ENCODE measurements at places on chromosomes 16 and 17.

DNA sequence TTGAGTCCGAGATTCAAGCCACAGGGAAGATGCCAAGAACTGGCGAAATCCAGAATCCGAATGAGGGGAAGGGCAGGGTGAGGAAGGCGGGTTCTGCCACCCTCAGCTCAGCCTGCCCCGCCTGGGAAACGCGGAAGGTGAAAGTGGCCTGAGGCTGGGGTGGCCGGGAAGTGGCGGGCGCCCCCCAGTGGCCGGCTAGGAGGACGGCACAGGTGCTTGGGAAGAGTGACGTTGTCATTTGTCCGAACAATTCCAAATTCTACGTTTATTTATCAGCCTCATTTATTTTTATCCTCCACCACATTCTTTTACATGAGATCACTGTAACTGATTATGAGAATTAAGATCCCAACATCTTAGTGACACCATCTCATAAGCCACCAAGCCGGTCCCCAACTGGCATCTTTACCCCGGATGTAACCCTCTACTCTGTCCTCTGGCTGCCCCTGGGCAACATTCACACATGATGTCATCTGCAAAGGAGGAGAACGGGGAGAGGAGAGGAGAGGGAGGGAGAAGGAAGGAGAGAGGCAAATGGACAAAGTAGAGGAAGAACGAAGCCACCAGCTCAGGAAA, 21.3 kb downstream of the SRCIN1 start:
- peak; percentile 27 for DNase-seq

GRCh38 chr16:22252317-22252716, 44.9 kb upstream of the POLR3E start:
- no peak for DNase-seq

GRCh38 chr17:16569358-16569712, 331 bp upstream of the ZNF287 start:
- DNase-seq = no peak

DNA sequence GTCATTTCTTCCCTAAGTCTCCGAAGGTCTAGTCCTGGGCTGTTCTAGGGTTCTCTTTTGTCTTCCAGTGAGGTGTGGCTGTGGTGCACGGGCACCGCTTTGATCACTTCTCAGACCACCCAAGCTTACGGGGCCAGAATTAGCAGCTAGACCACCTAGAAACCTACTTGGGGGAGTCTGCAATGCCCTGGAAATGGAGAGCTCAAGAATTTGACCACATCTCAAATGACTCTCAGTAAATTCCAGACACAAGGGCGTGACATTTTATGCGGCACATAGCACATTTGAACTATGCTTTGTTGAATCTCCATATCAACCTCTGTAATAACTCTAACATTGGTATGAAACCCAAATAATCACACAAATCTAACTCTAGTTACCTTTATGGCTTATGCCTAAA, 24.9 kb downstream of the TRIM16 start:
- no peak for DNase-seq

- DNase-seq = no peak
Observed at GRCh38 chr16:58615280-58615679, 14.3 kb downstream of the CNOT1 start.

GRCh38 chr16:28556914-28557320, 3.2 kb downstream of the SGF29 start:
- DNase-seq = no peak

DNA sequence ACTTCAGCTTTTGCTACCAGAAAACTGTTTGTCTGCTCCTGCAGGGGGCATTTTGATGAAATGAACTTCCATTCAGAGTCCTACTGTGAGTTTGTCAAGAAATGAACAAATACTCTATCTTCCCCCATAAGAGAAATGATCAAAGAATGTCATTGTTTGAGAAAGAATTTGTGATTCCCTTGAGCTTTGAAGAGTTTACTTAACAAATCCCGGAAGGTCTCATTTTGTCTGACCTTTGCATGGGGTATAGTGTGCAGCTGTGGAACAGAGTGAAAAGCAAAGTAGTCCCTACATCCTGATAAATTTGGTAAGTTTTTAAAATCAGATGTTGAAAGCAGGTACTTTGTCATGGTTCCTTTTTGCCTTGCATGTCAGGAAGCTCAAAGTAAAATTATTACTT, 178.0 kb downstream of the ABCC12 start:
- DNase-seq = no peak

DNA sequence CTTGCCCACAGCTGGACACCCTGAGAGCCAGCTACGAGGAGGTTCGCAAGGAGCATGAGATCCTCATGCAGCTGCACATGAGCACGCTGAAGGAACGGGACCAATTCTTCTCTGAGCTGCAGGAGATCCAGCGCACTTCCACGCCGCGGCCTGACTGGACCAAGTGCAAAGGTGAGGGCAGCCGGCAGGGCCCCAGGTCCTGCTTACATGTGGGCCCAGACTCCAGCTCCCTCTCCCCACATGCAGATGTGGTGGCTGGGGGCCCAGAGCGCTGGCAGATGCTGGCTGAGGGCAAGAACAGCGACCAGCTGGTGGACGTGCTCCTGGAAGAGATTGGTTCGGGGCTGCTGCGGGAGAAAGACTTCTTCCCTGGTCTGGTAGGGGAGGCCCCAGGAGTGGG, 16.2 kb upstream of the THAP11 start:
- DNase-seq = no peak

DNA sequence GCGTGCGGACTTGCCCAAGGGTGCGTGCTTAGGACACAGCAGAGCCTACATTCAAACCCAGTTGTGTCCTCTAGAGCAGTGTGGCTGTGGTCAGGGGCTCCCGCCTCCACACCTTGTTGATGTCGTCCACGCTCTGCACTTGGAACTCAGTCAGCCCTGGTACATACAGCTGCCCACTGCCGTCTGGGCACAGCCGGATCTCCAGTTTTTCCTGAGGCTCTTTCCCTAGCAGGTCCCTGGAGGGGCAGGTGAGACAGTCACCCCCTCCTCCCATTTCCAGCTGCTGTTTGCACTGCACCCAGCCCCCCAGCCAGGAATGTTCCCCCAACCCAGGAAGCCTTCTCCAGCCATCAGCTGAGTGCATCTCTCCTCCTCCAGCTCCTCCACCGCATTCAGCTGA, 25.7 kb downstream of the KATNB1 start:
- DNase-seq = no peak

DNA sequence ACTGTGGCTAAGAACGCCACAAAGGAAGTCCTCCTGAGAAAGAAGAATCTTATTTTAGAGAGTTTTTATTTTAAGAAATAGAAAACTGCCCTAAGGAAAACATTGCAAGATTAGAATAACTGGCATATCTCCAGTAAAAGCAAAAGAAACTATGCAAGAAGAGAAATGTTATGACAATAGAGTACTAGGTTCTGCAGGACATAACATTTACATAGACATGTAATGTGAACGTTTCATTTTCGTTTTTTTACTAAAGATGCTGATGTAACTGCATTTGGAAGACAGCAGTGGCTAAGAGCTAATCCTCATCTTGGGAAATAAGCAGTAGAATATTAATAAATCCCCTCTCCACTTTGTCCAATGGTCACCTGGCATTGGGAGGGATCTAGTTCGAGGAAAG, 7.8 kb upstream of the ASGR2 start:
- no peak for DNase-seq

GRCh38 chr17:80862481-80862961, 129.1 kb upstream of the CHMP6 start:
- DNase-seq = no peak

DNA sequence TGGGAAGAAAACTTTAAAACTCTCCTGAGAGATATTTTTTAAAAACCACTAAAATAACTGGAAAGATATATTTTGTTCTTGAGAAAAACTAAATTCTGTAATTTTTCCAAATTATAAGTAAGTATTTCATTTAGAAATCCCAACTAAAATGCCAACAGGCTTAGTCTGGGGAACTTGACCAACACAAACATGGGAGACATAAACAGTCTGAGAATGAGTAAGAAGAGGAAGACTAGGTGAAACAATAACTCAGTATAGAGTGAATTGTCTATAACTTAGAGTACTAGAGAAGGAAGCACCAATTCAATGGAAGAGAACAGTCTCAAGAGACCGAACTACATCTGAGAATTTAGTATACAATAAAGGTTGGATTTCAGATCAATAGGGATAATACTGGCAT, 2.9 kb downstream of the CMTM1 start:
- no peak for DNase-seq

- no peak for DNase-seq
Observed at GRCh38 chr17:10046786-10047785, 142.0 kb upstream of the RCVRN start.

GRCh38 chr16:21256636-21257035, 21.5 kb downstream of the CRYM start:
- no peak for DNase-seq

DNA sequence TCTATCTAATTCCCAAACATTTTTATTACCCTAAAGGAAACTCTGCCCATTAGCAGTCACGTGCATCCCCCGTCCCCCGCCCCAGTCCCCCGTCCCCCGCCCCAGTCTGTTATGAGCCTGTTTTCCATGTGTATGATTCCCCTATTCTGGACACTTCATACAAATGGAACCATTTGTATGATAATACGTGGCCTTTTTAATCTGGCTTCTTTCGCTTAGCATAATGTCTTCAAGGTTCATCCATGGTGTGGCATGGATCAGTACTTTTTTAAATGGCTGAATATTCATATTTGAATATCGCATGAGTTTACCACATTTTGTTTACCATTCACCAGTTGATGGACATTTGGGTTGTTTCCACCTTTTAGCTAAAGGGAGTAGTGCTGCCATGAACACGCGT, 49.5 kb downstream of the DNAH2 start:
- DNase-seq = no peak

DNA sequence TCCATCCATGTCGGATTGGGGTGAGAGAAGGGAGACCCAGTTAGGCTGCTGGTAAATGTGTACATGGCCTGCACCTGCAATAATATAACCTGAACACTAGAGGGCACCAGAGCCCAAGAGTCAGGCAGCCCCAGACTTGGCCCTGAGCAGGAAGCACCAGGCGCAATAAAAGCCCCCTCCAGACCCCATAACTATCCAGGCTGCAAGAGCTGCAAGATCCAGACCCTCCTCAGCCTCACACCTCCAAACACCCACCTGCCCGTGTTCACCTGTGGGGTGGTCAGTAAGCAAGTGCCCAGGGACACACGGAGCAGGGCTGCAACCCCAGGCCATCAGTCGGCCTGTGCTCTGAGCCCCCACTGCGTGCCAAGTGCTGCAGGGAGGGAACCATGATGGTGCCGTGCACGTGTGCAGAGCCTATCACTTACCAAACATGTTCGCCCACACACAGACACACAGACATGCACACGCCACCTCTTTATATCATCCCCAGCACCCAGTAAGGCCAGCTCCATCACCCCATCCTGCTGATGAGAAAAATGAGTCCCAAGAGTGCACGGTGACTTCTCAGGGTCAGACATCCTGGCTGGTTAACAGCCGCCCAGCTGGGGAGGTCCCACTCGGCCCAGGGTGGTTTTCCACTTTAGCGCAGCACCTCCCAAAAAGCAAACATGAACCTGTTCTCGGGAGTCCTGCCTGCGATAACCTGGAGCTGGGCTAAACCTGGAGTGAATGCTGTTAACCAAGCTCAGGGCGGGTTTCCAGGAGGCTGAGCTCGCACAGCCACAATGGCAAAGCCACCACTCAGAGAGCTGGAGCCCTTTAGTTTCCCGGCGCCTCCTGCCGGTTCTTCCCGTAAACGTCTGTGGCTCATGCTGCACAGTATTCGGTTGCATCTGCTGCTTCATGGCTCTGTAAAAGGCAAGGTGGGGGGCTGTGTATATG, 439.8 kb downstream of the SOX9 start:
- peak; percentile 35 for DNase-seq

DNA sequence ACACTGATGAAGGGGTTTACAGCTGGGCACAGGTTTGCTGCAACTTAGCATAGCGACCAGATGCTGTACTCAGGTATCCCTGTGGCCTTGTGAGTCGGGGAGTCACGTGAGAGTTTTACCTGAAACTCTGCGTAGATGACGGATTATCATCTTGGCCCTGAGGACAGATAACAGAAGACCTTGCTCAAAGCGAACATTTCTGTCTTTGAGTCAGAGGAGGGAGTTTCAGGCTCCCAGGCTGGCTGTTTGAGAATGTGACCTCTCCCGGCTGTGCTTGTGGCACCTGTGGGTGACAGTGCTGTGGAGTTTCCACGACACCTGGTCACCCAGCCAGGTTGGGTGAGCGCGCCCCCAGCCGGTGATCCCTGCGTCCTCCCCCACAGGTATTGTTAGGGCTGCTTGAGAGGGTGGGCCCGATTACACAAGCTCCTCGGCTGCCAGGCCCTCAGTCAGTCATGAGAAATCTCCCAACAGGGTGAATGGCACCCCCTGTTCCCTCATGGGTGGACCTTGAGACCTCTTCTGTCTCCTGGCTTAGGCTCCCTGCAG, 44.4 kb upstream of the CRISPLD2 start:
- no peak for DNase-seq

DNA sequence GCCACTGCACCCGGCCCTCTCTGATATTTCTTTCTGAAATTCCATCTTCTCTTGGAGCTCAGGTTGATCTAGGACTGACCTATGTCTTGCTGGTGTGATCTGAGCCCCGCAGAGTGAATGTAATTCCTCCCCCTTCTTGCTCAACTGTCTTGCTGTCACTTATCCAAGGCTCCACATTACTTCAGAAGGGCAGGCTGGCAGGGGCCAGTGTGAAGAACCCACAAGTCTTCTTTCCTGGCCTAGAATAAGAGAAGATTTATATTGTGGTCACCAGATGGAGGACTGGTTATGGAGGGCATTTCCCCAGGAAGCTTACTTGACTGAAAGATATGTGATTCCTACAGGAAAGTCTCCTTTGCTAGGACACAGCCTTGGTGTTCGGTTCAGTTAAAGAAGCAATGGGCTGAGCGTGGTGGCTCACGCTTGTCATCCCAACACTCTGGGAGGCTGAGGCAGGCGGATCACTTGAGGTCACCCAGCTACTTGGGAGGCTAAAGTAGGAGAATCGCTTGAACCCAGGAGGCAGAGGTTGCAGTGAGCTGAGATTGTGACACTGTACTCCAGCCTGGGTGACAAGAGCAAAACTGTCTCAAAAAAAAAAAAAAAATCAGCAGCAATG, 13.4 kb downstream of the ITGAL start:
- DNase-seq = no peak

GRCh38 chr17:78046923-78047322, 81.6 kb downstream of the TMC6 start:
- DNase-seq = no peak
